ENCODE measurements at places on chromosomes 16 and 17. TPM values are rescaled to one million over a fixed set of nuclear protein-coding genes. Genes with fewer than 3 reads are reported as not detected.

NPB gene
- total RNA-seq = 1.7 TPM

CDH1 gene
- 214 TPM for total RNA-seq

ENPP7 gene
- total RNA-seq = not detected

RNF43 gene
- 40.3 TPM for total RNA-seq

TP53TG3 gene
- total RNA-seq = not detected

OR1D2 gene
- not detected for total RNA-seq

LUC7L3 gene
- 261 TPM for total RNA-seq

ST6GALNAC1 gene
- total RNA-seq = 1.4 TPM

SLC47A1 gene
- total RNA-seq = 5.5 TPM

MYCBPAP gene
- total RNA-seq = 5.1 TPM

IQCK gene
- total RNA-seq = 15.4 TPM

PMFBP1 gene
- total RNA-seq = 3.7 TPM

TERB1 gene
- total RNA-seq = 0.49 TPM

RNPS1 gene
- total RNA-seq = 229 TPM

Data from mesothelial cell of epicardium (in vitro differentiated cells).